ENCODE measurements at places on chromosomes 3 and 15.

DNA sequence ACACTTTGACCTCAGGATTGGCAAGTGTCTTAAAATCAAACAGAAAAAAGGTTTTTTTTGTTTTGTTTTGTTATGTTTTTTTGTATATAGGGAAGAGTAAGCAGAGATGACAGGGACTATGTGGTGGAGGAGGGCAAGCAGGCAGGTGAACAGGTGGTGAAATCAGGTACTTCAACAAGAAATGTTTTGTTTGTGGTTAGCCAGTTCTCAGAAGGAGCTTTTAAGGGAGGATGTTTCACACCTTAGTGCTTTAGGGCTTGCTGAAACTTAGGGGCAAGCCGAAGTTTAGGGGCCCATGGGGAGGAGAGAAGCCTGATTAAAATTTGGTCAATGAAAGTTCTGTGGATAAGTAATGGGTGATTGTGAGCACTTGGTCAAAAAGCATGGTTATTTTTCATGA lies 370.7 kb upstream of the SLCO3A1 start:
- DNase-seq, result no peak

GRCh38 chr15:81379269-81379668 lies 5.3 kb upstream of the TMC3 start:
- DNase-seq, result no peak

GRCh38 chr3:38576526-38577370 lies 72.7 kb downstream of the SCN5A start:
- DNase-seq, result peak; percentile 44

- no peak for DNase-seq
Measured at GRCh38 chr3:170007031-170007663, 30.6 kb upstream of the GPR160 start.

GRCh38 chr3:183085634-183086390 lies 13.5 kb downstream of the MCCC1 start:
- no peak for DNase-seq

DNA sequence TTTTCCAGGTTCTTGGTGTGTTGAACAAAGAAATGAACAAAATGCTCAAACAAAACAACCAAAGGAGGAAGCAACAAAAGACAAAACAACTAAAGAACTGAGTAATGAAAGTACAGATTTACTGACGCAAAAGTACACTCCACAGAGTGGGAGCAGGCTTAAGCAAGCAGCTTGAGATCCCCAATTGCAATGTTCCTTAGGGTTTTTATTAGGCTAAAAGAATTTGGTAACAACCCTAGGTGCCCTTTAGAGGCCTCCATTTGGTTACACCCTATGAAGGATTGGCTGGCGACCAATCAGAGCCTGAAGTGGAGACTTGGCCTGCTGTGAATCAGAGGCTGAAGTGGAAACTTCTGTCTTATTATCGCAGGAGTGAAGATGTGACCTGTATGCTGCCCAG lies 243.4 kb upstream of the ATP10A start:
- DNase-seq, result no peak

Measured in myocyte (in vitro differentiated cells).